GM10248 (cell line): ENCODE measurements at places on chromosomes 5 and 9.

DNA sequence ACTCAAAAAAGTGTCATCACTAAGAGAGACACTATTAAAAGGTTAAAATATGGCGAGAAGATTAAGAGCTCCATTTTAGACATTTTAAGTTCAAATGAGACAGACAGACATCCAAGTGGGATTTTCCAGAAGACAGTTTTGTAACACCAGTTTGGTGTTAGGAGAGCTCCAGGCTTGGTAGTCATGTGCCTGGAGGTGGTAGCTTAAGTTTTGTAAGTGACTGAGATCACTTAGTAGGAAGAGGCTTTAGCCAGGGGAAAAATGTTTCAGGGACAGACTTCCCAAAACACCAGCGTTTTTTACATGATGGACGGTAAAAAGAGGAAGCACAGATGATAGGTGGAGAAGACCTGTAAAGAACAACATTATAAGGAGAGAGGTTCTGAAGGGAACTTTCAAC is 150.3 kb downstream of the GIN1 start:
- no peak for DNase-seq

- no peak for DNase-seq
Measured at GRCh38 chr9:22405869-22406659, 40.6 kb upstream of the DMRTA1 start.

DNA sequence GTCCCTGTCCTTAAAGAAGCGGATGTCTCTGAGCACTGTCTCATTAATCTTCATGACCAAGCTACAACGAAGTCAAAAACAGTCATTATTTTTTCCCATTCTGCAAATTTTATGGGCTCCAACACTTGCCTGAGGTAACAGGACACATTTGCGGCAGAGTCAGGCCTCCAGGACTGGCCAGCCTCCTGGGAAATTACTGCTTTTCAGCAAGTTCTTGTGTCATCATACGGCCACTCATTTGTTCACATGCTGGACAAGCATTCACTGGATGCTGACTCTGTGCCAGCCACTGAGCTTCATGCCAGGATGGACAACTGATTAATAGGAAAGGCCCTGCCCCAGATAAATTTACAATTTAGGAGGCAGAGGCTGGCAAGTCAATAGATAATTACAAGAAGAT is 305.7 kb downstream of the ACTL7B start:
- DNase-seq: no peak

DNA sequence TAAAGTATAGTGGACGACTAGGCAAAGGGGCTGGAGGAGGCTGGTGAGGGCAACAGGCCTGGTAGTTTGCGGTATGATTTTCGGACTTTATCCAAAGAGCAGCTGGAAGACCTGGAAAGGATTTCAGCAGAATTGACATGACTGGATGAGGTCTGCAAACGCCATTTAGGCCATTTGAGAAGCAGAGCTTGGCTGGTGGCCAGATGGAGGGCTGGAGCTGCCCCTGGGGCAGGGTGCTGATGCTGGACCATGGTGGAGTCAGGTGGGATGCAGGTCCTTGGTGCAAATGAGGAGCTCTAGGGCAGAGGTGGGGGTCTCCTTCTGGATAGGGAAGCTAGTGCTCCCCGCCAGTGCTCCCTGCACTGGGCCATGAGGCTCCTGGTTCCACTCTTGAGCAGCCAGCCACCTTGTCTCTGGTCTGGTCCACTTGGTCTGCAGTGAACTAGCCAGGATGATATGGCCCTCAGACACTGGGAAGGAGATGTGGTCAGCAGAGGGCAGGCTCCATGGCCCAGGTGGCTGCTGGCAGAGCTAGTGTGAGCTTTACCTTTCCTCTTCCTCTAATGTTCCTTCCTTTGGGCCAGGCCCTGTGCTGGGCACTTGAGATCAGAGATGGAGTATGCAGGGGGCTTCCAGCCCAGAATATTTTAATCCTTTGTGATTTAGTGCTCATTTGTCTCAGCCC is 31.4 kb downstream of the COL27A1 start:
- no peak for DNase-seq

- no peak for DNase-seq
Measured at GRCh38 chr5:62374090-62374489, 29.6 kb downstream of the DIMT1 start.

- no peak for DNase-seq
Measured at GRCh38 chr5:168796593-168797580, 217.7 kb upstream of the PANK3 start.

DNA sequence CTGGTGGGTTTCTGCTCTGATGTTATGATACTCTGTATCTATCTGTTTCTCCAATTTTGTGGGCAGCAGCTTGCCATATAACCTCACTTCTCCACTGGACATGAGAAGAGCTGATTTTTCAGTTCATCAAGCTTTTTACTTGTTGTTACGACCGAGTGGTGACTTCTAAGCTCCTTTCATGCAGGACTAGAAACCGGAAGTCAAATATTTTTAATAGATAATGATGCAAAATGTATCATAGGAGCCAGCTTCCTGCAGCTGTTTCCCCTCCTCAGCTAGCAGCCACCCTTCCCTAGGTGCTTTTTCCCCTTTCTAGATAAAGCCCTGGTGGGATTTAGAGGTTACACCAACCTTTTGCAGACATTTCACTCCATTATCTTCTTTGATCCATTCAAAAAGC is 17.0 kb upstream of the ADAM19 start:
- no peak for DNase-seq

DNA sequence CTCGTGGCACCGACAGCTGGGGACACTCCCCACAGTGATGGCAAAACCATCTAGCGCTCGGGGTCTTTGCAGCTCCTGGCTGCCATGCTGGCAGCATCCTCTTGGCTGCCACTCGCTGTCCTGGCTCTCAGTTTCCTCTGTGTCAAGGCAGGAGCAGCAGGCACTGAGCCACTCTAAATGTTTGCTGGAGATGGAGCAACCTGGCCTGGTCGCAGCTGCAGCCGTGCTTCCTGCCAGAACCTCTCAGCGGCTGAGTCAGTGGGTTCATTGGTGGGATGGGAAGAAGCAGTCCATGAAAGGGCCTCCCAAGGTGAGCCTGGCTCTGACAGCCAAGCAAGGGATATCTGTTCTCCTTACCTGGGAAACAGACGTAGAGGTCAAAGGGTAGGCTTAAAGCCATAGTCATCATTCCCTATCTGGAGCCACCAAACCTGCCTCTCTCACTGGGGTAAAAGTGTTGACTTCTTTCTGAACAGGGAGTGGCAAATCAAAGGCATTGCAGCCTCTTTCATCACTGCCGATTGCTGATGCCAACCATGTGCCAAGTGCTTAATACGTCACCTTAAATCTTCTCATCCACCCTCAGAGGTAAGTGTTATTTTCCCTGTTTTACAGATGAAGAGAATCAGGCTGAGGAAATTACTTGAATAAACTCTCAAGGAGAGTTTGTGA is 304.8 kb upstream of the ZNF462 start:
- no peak for DNase-seq

GRCh38 chr5:171579976-171580411 is 160.5 kb downstream of the FGF18 start:
- no peak for DNase-seq

DNA sequence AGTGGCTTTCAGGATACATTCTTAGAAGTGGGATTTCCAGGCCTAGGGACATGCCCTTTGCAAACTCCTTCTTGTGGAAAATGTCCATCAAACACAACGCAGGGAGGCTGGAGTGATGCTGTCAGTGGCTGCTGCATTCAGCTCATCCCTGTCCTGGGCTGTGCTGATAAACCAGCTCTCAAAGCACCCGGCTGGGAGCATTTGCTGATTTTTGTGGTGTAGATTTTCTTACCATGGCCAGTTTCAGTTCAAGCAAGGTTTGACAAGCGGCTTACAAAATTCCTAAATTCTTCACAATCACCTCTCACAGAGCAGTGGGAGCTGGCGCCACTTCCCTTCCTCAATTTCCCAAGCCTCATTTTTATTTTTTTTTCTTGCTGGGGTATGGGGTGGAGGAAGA is 28.2 kb downstream of the FAM163B start:
- DNase-seq: no peak

DNA sequence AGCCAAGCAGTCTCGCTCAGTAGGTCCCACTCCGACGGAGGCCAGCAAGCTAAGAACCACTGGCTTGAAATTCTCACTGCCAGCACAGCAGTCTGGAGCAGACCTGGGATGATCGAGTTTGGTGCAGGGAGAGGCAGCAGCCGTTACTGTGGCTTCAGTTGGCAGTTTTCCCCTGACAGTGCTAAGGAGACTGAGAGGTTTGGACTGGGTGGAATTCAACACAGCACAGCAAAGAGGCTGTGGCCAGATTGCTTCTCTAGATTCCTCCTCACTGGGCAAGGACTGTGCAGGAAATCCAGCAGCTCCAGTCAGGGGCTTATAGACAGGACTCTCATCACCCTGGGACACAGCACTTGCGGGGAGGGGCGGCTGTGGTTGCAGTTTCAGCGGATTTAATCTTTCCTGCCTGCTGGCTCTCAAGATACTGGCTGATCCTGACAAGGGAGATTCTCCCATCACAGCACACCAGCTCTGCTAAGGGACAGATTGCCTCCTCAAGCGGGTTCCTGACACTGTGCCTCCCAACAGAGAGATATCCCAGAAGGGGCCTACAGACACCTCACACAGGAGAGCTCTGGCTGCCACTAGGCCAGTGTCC is 122.1 kb downstream of the YIPF5 start:
- no peak for DNase-seq

DNA sequence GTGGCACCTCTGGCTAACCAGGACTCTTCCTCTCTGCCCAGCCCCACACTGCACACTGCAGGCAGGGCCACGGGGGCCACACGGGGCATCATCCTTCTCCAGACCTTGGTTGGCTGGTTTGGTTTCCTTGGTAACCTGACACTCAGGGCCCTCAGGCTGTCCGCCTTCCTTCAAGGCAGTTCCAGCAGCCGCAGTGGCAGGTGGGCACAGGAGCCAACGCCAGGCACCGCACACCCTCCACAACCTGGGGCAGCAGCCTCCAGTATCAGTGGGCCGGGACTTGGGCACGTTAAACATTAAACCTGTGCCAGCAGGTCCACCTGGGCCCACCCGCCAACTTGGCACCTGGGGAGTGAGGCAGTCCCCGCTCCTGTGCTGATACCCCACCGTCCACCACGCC is 1.9 kb downstream of the NPDC1 start:
- no peak for DNase-seq

DNA sequence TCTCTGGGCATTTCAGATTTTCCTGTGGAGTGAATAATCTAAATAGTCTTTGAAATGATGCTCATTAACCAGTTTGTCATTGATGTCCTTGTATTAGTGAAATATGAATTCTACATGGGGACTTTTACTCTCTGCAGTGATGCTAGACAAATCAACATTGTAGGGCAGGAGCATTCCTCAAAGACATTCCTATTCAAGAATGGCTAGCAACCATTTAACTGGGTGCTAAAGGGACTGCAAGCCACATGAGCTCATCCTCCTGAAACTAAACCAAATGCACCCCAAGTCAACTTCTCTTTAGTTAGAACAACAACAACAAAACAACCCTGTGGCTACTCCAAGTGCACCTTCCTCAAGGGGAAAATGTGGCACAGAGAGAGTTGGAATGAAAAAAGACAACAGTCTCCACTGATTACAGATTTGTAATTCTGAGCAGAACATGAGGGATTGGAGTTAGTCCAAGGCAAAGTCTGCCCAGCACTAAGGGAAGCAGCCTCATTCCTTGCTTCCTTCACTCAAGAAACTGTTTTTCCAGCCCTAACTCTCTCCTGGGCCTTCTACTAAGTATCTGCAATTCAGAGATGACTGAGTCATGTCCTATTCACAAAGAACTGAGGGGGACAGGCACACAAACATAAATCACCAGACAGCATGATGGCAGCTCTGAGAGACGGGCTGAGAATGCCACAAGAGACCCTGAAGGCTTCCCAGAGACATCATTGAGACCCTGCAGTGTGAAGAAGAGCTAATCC is 82.0 kb upstream of the WWC1 start:
- no peak for DNase-seq

DNA sequence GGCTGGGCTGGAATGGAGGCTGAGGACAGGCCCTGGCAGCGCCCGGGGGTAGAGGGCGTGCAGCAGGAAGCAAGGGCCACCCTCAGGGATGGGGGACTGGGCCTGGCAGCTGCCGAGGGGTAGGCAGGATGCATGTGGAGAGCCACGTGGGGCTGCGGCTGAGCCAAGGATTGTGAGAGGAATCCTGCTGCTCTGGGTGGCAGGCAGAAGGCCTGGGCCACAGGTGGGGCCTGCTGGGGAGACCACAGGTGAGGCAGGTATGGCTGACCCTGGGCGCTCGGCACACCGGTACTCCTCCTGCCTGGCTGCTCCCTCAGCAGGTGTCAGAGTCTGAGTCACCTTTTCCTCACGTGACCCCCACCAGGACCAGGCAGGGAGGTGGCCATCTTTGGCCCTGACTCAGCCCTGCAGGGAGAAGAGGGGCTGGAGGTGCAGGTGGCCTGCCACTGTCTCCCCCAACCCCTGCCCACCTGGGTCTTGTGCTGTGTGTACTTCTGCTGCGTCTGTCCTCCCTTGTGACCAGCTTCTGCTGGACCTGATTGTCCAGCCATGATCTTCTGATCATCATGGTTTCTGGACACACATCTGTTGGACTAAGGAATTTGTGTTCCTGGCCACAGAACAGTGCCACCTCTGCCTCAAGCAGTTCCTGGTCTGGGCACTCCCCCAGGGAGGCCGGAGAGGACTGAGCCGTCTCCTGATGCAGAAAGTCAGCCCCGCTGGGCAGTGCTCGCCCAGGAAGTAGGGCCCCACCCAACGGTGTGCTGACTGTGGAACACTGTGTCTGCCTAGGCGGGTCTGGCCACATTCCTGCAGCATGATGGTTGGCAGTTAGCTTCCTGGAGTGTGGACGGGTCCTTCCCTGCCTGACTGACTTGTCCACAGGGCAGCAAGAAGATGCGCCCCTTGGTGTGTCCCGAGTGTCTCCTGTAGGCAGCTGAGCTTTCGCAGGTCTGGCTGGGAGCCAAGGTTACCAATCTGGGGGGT is 6.4 kb downstream of the ARRDC1 start:
- no peak for DNase-seq

- DNase-seq: no peak
Measured at GRCh38 chr9:15154677-15155076, 152.3 kb downstream of the TTC39B start.

GRCh38 chr5:168681556-168682183 is 102.5 kb upstream of the PANK3 start:
- DNase-seq: no peak

DNA sequence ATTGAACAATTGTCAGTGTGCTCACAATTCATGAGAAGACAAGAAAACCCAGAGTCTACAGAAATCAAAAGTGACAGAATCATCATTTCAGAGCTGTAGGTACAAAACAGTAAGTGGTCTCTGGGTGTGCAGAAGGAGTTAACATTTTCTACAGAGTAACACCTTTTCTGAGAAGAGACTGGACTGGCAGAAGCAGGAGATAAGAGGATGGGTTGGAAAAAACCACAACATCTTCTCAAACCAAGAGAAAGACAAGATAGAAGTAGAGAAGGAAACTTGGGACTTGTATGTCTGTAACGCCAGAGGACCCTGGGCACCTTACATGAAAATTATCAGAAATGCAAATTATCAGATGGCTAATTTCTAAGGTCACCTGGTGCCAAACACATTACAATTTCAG is 82.6 kb downstream of the ARL15 start:
- DNase-seq: no peak
